ENCODE measurements at places on chromosomes 5 and 9.

DNA sequence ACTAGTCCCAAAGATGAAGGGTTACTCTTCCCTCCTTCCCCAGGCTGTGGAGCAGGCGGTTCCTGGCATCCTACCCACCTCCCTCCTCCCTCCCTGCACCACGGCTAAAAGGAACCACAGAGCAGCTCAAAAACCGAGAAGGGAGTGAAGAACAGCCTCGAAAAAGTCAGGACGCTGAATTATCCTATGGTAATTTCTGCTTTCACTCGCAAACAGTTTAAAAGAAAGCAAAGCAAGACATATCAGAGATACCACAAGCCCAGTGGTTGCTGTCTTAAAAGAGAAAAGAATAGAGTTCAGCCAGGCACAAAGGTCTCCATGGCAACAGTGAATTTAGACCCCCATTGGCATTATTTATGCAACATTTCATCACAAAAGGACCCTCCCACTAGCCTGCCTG is 315.4 kb downstream of the CTNND2 start:
- DNase-seq, result peak; percentile 86

GRCh38 chr9:109520475-109521132 is 22.5 kb upstream of the PTPN3 start:
- peak; percentile 72 for DNase-seq

DNA sequence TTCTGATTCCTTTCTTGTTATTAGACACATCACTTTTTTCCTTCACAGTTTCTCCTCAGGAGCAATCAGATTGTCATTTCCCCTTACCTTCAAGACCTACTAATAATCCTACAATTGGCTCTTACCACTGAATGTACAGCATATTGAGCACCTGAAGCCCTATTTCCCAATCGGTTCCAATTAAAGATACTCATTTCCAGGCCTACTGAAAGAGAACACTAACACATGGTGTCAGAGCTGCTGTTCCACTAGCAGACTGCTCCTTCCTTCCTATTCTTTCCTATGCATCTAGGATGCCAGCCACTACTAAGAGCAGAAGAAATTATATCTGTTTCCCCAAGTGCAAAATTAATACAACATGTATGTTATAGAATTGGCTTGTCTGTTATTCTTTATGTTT is 34.6 kb downstream of the SKIC3 start:
- DNase-seq, result no peak

- DNase-seq, result no peak
Measured at GRCh38 chr9:102047549-102047948, 309.1 kb upstream of the GRIN3A start.

DNA sequence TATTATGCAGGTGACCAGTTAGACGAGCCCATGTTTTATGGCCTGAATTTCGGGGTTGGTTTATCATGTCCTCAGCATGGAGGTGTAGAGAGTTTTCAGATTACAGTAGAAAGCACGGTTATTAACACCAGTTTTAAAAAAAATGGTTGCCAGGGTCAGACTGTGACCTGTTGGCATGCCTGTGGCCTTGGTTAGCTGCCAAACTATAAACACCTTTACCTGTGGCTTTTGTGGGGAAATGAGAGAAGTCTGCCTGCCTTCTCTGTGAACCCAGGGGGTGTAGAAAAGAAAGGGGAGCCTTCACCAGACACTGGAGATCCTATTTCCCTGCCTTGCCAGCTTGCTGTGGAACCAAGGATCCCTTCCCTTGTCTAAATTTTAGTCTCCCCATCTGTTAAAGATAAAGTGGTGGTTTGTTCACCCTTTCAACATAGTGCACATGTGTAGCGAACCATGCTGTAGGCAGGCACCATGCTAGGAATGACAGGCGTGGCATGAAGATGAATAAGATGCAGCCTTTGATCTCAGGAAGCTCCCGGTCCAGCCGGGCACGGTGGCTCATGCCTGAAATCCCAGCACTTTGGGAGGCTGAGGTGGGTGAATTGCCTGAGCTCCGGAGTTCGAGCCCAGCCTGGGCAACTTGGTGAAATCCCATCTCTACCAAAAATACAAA is 6.1 kb upstream of the PHF19 start:
- no peak for DNase-seq

- no peak for DNase-seq
Measured at GRCh38 chr5:95027151-95027721, 257.7 kb downstream of the MCTP1 start.

GRCh38 chr5:82165740-82166530 is 112.2 kb downstream of the RPS23 start:
- peak; percentile 31 for DNase-seq

DNA sequence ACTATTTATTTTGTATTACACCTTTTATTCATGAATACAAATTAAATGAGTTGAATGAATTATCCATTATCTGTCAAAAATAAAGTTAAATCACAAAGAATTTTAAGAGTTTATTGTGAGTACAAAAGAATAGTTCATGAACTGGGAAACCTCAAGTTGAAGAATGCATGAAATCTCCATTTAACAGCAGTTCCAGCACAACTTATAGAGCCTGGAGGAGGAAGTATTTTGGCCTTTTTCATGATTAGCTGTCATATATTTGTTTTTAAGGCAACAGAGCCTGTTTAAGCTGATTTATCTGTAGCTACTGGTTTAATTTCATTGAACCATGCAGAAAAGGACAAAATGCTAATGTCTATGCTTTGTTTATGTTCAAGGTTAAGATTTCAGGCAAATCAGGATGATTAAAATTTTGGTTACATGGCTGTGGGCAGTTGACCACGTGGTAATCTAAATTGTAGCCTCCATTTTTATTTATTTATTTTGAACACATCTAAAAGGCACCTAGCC is 12.2 kb downstream of the SPINK1 start:
- DNase-seq, result no peak

DNA sequence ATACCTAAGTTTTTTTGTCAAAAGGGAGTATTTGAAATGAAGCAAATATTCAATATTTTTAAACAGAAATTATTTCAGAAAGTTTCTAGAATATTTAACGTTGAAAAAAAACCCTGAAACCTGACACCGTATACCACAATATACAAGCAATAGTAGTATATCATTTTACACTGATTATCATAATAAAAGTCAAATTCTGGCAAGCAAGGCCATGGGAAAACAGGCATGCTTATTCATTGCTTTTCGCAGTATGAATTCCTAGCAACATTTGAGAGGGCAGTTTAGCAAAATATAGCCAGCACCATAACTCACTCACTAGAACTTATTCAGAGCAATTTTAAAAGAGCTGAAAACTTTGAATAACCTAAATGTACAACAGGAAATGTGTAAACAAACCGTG is 46.1 kb downstream of the ERAP1 start:
- no peak for DNase-seq

DNA sequence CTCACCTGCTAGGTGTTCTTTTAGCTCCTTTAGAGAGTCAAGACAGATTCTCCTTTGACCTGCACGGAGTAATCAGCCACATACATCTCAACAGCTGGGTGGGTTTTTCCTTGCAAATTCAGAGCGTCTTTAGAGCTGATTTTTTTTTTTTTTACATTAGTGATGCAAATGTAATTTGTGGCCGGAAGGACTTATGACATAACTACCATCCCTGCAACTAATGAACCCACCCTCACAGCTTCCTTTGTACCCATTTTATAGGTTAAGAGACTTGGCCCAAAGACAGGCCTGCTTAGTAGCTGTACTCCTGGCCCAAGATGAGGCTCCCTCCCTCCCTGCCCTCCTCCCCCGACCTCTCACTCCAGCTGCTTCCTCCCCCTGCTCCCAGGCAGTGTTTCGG is 69.9 kb upstream of the NIPAL4 start:
- no peak for DNase-seq

DNA sequence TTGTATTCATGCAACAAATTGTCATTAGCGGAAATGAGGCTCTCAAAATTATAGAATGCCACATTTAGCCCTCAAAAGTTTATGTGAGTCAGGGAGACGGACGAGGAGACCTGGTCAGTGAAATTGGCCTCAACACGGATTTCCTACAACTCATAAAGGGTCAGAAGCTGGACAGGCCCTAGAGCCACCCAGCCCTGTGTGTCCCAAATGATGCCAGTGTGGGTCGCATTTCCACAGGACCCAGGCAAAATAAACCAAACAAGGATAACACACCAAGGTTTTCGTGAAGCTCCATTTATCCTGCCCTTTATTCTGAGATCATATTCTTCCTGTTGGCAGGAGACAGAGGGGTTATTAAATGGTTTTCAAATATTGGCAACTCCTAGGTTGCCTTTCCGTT is 72.0 kb upstream of the COL5A1 start:
- no peak for DNase-seq

DNA sequence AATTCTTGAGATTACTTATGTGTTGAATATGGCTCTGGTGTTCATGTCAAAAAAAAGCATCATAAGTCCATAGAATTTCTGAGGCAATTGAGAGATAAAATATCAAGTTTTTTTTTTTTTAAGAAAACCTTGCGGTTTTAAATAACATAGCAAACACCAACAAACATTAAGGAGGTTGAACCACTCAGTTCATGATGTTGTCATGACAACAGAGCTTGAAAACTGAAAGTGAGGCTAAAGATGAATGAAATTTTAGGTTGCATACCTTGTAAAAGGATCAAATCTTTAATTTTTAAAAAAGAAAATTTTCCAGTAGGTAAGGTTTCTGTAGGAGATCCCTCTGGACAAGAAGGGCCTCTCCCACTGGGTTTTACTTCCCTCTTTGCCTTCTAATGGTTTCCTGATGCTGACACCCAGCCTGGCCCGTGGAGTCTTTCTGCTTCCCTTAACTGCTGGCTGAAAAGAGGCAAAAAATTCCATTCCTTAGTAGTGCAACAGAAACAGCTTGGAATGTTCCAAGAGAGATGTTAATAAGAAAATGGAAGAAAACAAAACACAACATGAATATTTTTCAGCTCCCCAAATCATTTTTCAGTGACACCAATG is 60.0 kb upstream of the FER start:
- no peak for DNase-seq

- no peak for DNase-seq
Measured at GRCh38 chr5:138929571-138929955, 54.4 kb upstream of the LRRTM2 start.

DNA sequence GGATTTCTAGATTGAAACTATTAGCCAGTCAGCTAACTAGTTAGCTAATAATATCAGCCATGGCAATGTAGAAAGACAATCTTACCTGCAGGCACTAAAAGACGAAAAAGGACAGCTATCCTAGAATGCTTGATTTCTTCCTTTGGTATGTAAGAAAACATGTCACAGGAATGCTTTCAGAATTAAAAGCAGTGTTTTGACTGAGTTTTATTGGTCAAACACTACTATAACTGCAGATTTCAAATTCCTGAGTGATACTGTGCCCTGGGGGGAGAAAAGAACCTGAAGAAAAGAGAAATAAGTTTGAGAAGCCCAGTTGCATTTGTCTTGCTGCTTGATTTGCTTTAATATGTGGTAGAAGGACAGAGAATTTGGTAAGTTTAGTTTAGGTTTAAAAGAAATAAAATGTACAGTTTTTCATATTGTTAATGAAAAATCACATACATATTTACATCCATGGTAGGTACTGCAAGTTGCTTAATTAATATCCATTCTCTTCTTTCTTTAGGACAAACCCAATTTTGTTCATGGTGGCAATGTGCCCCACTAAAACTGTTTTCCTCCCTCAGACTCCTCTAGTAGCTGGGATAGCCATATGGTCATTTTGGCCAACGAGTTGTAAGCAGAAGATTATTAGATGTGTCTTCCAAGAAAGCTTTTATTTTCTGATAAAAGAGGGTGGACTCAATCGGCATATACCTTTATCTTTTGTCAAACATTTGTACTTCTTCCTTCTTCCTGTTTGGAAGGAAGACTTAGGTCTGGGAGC is 4.3 kb upstream of the FAM169A start:
- DNase-seq, result no peak

DNA sequence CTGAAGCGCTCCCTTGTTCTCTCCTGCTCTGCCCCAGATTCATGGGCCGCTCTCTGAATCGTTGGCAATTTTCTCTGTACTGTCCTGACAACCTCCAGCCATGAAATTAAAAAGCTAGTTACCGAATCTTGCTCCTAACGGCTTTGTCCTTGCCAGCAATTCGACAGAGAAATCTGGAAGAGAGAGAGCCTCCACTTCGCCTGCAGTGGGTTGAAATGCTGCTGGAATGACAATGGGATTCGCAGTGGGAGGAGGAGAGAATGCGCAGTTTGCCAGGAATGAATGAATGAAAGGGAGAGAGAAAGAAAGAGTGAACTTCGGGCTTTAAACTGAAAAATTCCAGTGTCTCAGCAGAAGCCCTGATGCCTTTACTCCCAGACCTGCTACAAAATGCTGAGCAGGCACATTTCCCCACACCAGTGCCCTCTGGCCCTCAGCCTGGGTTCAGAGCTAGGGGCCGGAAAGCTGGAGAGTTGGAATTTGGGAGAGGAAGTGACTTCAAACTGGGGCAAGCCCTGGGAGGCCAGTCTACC is 11.5 kb upstream of the BOD1 start:
- DNase-seq, result no peak

- DNase-seq, result no peak
Measured at GRCh38 chr5:105952875-105953274, 1717.9 kb downstream of the EFNA5 start.

- no peak for DNase-seq
Measured at GRCh38 chr5:155594270-155594669, 580.7 kb downstream of the KIF4B start.

GRCh38 chr5:123142206-123142915 is 53.3 kb downstream of the PRDM6 start:
- DNase-seq, result no peak

- DNase-seq, result no peak
Measured at GRCh38 chr5:123180178-123180577, 91.1 kb downstream of the PRDM6 start.

DNA sequence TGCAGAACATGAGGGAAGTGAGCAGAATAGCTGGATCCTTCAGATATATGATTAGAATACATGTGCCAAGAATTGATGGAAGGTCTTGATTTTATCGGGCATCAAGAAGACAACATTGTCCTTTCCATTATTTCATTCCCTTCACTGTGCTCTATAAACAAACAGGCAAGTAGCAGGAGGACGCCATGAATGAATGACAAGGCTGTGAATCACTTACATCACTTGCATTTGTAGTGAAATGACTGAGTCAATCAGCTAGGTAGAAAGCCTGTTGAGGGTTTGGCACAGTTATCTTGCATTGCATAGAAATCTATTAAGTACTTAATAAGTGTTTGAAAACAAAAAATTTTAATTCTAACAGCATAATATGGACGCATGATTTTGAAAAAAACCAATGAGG is 548.8 kb upstream of the IZUMO3 start:
- DNase-seq, result no peak

GRCh38 chr5:145848854-145849253 is 13.7 kb upstream of the PRELID2 start:
- DNase-seq, result no peak

DNA sequence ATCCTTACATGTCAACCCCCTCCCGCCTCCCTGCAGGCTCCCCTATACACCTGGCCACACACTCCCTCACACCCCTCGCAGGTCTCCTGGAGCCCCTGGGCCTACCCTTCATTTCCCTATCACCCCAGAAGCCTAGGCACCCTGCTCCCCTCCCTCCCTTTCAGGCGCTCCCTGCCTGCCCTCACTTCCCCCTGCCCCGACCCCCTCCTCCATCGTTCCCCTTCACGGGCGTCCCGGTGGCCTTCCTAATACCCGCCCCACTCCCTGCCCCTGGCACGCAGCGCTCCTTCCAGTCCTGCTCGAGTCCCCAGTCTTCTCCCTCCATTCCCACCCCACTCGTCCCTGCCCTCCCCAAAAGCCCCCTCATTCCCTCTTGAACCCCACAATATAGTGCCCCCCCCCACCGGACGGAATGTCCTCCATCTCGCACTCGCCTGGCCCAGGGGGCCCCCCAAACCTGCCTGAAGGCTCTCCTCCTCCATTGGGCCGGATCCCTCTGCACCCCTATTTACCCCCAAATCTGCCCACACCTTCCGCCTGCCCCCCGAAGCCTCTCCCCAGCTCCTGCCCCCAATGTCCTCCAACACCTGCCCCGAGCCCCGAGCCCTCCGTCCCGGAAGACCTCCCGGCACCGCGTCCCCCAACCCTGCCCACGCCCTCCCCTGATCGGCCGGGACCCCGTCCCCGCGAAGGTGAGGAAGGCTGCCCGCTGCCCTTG is 746 bp downstream of the STRBP start:
- no peak for DNase-seq

Measured in neuronal stem cell (in vitro differentiated cells).